Activated CD8-positive, alpha-beta memory T cell treated with anti-CD3 and anti-CD28 coated beads, Interleukin-2, amount 10 ng/mL, durations not matched to agents 7 days and 5 days (primary cell): ENCODE measurements at places on chromosomes 12 and 14. TPM values are rescaled to one million over a fixed set of nuclear protein-coding genes. Genes with fewer than 3 reads are reported as not detected.

The TAS2R8 gene
- not detected for total RNA-seq

The RND1 gene
- 4.2 TPM for total RNA-seq

The FAM181A gene
- total RNA-seq = not detected

The SALL2 gene
- 1.3 TPM for total RNA-seq

The PSME2 gene
- 623 TPM for total RNA-seq

The VWF gene
- not detected for total RNA-seq

The TSPAN19 gene
- not detected for total RNA-seq

The VSIG10 gene
- 9.2 TPM for total RNA-seq

The SYT1 gene
- total RNA-seq = not detected
